ENCODE measurements at places on chromosomes 3 and 15.

DNA sequence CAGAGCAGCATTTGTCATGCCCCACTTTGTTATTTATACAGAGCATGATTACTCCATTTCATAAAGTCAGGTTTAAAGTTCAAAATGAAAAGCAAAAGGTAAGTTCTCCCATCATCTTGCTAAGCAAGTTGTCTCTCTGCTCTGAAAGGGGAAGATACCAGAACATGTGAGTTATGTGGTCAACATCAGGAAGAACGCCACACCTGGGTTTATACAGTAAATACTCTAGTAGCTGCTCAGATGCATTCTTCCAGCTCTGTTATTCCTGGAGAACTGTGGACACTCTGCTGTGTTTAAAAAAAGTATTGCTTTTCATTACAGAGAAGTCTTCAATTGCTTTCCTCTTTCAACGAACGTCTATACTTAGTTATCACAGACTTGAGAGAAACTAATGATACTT is 145.7 kb downstream of the PLCL2 start:
- peaks cover 46% of the 10 kb centered on the region for H3K4me1 ChIP-seq
- no peak overlapping the region for H3K27ac ChIP-seq
- no peak for DNase-seq
- no peak overlapping the region for H3K4me3 ChIP-seq
- peaks cover 4% of the 10 kb centered on the region for H3K36me3 ChIP-seq

DNA sequence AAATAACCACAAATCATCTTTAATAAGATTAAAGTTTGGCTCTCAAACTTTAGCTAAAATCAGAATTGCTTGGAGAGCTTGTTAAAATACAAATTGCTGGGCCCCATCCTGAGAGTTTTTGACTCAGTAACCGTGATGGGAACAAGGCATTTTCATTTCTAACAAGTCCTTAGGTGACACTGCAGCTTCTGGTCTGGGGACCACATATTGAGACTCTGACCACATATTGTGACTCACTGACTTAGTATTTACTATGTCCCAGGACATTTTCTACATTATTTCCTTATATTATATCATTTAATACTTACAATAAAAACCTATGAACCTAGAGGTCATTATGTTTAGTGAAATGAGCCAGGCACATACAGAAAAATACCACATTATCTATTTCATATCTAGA is 164.5 kb downstream of the ZMAT3 start:
- no peaks in the 10 kb centered on the region for H3K36me3 ChIP-seq
- DNase-seq = no peak
- H3K27ac ChIP-seq = no peak overlapping the region
- H3K4me3 ChIP-seq = no peak overlapping the region
- H3K27me3 ChIP-seq = no peaks in the 10 kb centered on the region

DNA sequence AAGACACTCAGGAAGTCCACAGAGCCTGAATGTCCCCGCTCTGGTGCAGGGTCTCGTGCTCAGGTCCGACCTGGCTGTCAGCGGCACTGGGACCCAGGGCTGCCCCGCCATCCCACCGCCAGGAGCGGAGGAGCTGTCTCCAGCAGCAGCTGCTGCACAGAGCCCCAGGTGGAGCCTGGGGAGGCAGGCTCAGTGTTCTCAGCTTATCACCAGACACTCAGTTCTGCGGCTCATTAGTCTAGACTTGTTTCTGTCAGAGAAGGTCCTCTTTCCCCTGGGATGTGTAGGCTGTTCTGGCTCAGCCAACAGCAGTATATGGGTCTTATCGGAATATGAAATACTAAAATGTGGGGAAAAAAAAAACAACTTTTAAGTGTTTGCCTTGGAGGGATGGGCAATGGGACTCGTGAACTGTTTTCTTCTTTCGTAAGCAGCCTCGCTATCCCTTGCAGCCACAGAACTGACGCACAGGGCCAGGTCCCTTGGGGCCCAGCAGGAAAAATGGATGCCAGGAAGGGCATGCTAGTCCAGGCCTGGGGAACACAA is 75.9 kb downstream of the KLF13 start:
- H3K4me3 ChIP-seq = no peak overlapping the region
- H3K27me3 ChIP-seq = no peaks in the 10 kb centered on the region
- H3K4me1 ChIP-seq = peaks cover 44% of the 10 kb centered on the region
- DNase-seq = no peak
- peak overlapping the region; percentile 38 for H3K27ac ChIP-seq

- no peaks in the 10 kb centered on the region for H3K36me3 ChIP-seq
- H3K27ac ChIP-seq = no peak overlapping the region
- no peaks in the 10 kb centered on the region for H3K4me1 ChIP-seq
- peaks cover 48% of the 10 kb centered on the region for H3K27me3 ChIP-seq
- no peak for DNase-seq
- H3K4me3 ChIP-seq = no peak overlapping the region
These were observed 182.4 kb downstream of the ANXA2 start for GRCh38 chr15:60215225-60215963.

GRCh38 chr15:48119277-48119676 is 1.5 kb upstream of the SLC24A5 start:
- H3K36me3 ChIP-seq = no peaks in the 10 kb centered on the region
- no peak overlapping the region for H3K4me3 ChIP-seq
- H3K27ac ChIP-seq = no peak overlapping the region
- H3K4me1 ChIP-seq = no peaks in the 10 kb centered on the region
- peaks cover 2% of the 10 kb centered on the region for H3K27me3 ChIP-seq
- DNase-seq = no peak

- peaks cover 6% of the 10 kb centered on the region for H3K4me1 ChIP-seq
- H3K27me3 ChIP-seq = no peaks in the 10 kb centered on the region
- no peak overlapping the region for H3K27ac ChIP-seq
- no peak for DNase-seq
- peaks cover 23% of the 10 kb centered on the region for H3K36me3 ChIP-seq
These were observed 73.1 kb upstream of the TSPAN3 start for GRCh38 chr15:77144026-77144425.

- DNase-seq = no peak
- H3K4me3 ChIP-seq = no peak overlapping the region
- H3K4me1 ChIP-seq = no peaks in the 10 kb centered on the region
- no peaks in the 10 kb centered on the region for H3K27me3 ChIP-seq
These were observed 189.3 kb downstream of the EDEM1 start for GRCh38 chr3:5376761-5377160.

- H3K27ac ChIP-seq = peak overlapping the region; percentile 94
- peaks cover 5% of the 10 kb centered on the region for H3K27me3 ChIP-seq
- H3K36me3 ChIP-seq = peaks cover 4% of the 10 kb centered on the region
- no peak for DNase-seq
These were observed 6.3 kb downstream of the PLCD1 start for GRCh38 chr3:38022896-38023709.

DNA sequence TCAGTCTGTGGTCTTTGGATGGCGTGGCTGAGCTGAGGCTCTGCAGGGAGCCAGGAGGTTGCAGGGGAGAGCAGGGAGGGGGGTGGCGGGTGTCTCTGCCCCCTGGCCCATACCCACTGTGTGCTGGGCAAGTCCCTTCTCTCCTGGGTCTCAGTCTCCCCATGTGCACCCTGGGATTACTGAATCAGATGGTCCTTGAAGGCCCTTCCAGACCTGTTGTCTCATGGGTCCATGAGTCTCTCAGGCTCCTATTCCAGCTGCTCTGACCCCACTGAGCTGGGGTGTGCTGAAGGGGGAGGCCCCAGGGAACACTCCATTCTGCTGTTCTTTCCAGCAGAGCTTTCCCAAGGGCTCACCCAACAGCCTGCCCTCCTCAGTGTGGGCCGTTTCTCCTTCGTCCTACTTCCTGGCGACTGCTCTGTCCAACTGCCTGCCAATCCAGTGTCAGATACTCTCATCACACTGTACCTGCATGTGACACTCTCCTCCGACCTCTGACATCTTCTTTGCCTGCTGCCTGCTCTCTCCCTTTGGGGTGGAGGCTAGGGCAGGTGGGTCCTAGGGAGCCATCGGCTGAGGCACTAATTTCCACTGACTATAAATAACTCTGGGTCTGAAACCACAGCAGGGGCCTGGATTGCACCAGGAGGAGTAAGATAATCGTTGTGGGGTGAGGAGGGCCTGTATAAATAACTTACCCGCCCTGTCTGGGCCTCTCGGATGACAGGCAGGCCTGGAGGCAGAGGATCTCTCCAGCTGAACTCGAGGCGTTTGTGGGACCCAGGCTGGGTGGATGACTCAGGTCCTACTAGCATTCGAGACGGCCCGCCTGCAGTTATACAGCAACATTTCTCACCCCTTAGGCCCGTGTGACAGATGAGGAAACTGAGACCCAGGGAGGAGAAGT is 67.1 kb downstream of the ATP2B2 start:
- no peak for DNase-seq
- peaks cover 31% of the 10 kb centered on the region for H3K4me1 ChIP-seq
- peak overlapping the region; percentile 72 for H3K27ac ChIP-seq

GRCh38 chr3:29156086-29156715 is 124.7 kb upstream of the RBMS3 start:
- peaks cover 10% of the 10 kb centered on the region for H3K4me1 ChIP-seq
- H3K36me3 ChIP-seq = no peaks in the 10 kb centered on the region
- H3K27ac ChIP-seq = no peak overlapping the region
- no peak for DNase-seq
- H3K4me3 ChIP-seq = no peak overlapping the region

GRCh38 chr3:192186498-192186897 is 540.8 kb downstream of the FGF12 start:
- H3K4me1 ChIP-seq = no peaks in the 10 kb centered on the region
- H3K27ac ChIP-seq = no peak overlapping the region
- H3K4me3 ChIP-seq = no peak overlapping the region

DNA sequence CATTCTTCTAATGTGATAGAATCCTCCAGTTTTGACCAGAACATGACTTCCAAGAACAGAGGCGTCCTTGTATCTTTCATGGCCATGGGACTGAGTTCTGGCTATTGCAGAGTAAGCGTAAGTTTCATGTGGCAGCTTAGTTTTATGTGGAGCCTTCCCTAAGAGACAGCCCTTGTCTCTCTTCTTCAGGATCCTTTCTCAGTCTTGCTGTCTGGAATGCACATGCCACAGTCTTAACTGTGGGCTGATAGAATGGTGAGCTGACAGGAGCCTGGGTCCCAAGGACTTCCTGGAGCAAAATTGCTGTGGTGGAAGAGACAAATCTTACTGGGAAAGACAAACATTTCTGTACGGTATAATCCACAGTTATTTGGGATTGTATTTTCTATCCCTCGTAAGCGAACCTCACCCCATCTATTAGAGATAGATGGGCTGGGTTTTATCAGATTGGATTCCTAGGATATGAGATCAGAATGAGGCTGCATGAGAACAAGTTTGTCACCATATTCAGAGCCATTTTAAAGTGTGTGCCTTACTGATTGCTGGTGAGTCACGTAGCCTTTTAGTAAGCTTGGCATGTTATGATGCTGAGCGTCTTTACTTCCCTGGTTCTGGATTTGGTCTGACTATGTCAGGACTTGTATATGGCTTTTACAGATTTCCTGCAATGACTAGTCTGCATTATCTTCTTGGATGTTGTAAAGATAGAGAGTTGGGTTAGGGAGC is 32.8 kb downstream of the CDIN1 start:
- H3K27me3 ChIP-seq = no peaks in the 10 kb centered on the region
- no peaks in the 10 kb centered on the region for H3K4me1 ChIP-seq
- H3K36me3 ChIP-seq = peaks cover 2% of the 10 kb centered on the region
- H3K4me3 ChIP-seq = no peak overlapping the region

GRCh38 chr15:98422130-98422478 is 226.2 kb upstream of the IGF1R start:
- no peak overlapping the region for H3K4me3 ChIP-seq
- peaks cover 6% of the 10 kb centered on the region for H3K4me1 ChIP-seq
- no peaks in the 10 kb centered on the region for H3K36me3 ChIP-seq

GRCh38 chr15:41429003-41429890 is 12.4 kb downstream of the RTF1 start:
- no peaks in the 10 kb centered on the region for H3K27me3 ChIP-seq
- peaks cover 6% of the 10 kb centered on the region for H3K36me3 ChIP-seq
- peak; percentile 56 for DNase-seq
- peak overlapping the region; percentile 97 for H3K27ac ChIP-seq
- H3K4me3 ChIP-seq = peak overlapping the region; percentile 72

DNA sequence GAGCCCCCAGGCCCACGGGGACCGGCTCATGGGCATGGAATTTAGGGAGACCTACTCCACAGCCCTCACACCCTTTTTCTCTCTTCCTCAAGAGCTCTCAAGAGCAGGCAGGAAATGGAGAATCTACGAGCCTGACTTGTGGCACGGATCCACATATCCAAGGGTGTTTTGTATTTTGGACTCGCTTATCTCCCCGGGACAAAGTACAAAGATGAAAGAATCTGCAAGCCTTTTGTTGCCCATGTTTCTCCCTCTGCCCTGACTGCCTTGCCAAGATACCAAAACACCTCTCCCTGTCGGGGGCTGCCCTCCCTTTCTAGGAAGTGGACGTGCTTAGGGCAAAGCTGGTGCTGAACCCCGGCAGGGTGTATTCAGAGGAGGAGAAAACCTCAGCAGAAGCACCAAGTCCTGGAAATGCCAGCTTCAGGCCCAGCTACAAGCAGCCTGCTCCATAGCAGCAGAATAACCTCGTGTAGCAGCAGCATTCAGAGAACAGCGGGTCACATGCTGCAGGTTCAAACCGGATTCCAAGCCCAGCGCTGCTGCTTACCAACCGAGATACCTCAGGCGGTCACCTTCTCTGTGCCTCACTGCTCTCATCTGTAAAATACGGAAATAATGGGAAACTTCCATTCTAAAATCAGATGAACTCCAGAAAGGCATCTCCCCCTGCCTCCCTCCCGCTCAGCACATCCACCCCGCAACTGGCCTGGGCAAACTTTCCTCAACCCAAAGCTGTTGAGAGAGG is 35.2 kb downstream of the DNASE1L3 start:
- no peak overlapping the region for H3K27ac ChIP-seq
- H3K36me3 ChIP-seq = no peaks in the 10 kb centered on the region
- DNase-seq = no peak
- peaks cover 21% of the 10 kb centered on the region for H3K4me1 ChIP-seq
- no peak overlapping the region for H3K4me3 ChIP-seq

DNA sequence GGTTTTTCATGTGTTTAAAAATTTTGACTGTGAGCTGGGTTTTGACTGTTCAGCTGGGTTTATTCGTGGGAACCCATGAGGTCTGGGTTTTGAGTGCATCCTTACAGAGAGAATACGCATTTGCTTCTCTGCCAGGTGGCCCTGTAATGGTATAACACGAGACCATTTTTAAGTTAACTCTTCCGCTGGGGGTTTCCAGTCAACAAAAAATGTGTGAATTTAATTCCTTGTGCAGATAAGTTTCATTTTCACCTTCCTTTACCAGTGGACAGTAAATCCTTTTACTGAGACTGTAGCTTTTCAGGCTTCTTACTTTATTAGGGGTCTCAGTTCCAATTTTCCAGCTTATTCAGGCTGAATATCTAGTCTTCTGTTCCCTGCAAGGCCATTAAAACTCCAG is 149.6 kb downstream of the OPA1 start:
- H3K36me3 ChIP-seq = no peaks in the 10 kb centered on the region
- no peak for DNase-seq
- H3K4me3 ChIP-seq = no peak overlapping the region
- H3K27me3 ChIP-seq = peaks cover 30% of the 10 kb centered on the region
- peaks cover 6% of the 10 kb centered on the region for H3K4me1 ChIP-seq
- no peak overlapping the region for H3K27ac ChIP-seq

DNA sequence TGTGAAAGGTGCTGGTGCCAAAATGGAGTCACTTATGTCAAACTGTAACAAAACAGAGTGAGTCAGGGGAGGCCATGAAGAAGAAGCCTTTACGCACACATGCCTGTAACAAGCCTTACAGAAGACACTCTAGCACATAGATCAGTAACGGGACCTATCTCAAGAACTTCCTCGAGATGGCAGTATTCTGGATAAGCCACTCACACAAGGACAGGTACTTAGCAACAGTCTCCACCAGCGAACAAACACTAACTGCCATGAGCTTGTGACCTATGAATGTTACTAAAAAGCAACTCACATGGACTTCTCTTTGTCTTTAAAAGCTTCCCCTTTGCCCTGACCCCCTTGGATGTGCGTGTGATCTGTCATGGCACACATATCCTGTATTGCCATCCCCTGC is 235.1 kb downstream of the CD47 start:
- DNase-seq = no peak
- H3K27ac ChIP-seq = no peak overlapping the region
- no peaks in the 10 kb centered on the region for H3K36me3 ChIP-seq
- peaks cover 3% of the 10 kb centered on the region for H3K4me1 ChIP-seq
- peaks cover 9% of the 10 kb centered on the region for H3K27me3 ChIP-seq
